ENCODE measurements at places on chromosomes 3 and 15.
A peak's percentile ranks its signal among the peaks of the same experiment; 100 is the strongest.

- no peak for DNase-seq
Measured at GRCh38 chr3:41679374-41679773, 282.5 kb downstream of the ULK4 start.

GRCh38 chr15:42131826-42132806, 24.3 kb downstream of the PLA2G4F start:
- DNase-seq: no peak

GRCh38 chr3:102078854-102079808, 229.8 kb downstream of the NFKBIZ start:
- peak; percentile 74 for DNase-seq

- no peak for DNase-seq
Measured at GRCh38 chr3:55247666-55248065, 239.4 kb downstream of the WNT5A start.

- no peak for DNase-seq
Measured at GRCh38 chr15:86127547-86127946, 47.9 kb downstream of the AGBL1 start.

GRCh38 chr3:25419251-25419650, 8.8 kb upstream of the RARB start:
- no peak for DNase-seq

- DNase-seq: no peak
Measured at GRCh38 chr3:167241048-167241845, 138.8 kb downstream of the ZBBX start.

DNA sequence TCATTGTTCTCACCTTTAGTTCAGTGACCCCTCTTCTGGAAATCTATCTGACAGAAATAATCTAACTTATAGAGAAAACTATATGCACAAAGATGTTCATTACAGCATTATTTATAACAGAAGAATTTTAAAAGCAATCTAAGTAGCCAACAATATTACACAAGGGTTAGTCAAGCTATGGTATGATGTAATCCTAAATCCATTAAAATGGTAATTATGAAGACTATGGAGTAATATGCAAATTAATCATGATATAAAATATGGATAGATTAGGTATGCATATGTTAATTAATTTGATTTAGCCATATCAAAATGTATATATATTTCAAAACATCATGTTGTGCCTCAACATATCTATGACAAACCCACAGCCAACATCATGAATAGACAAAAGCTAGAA, 17.7 kb upstream of the HERC1 start:
- DNase-seq: no peak

- DNase-seq: peak; percentile 89
Measured at GRCh38 chr3:169146179-169146665, 517.3 kb downstream of the MECOM start.

DNA sequence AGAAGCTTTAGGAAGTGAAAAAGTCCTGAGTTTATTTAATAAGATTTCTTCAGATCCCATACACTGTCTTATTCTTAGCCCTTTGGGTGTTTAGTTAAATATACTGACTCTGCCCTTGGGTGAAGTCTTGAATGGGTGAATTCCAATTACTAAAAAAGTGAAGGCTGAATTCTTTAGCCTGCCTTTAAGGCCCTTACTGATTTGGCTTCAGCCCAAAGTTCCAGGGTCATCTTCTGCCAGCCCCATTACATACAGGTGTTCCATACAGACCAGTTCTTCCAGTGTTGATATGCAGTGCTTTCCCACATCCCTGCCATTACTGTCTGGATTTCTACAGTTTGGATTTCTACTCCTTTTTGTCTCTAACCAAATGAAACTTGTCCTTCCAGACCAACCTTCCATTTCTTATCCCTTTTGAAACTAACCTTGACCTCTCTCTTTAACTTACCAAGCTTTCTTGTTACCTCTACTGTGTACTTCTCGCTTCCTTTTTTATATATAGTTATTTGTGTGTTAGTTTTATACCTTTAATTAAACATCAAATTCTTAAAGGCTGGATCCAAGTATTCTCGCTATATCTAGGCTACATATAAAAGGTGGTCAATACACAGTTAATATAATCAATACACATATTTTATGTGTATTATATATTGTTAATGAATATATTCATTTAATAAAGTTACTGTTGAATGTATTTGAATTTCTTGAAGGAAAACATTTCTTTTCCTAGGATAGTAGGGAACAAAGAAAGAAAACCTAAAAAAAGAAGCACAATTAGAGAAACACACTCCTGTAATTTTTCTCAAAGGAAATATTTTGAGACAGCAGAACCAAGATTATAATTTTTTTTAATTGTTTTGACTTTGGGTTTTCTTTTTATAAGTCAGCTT, 15.0 kb downstream of the MBNL1 start:
- DNase-seq: no peak

GRCh38 chr15:58734859-58735258, 14.6 kb downstream of the ADAM10 start:
- DNase-seq: no peak

DNA sequence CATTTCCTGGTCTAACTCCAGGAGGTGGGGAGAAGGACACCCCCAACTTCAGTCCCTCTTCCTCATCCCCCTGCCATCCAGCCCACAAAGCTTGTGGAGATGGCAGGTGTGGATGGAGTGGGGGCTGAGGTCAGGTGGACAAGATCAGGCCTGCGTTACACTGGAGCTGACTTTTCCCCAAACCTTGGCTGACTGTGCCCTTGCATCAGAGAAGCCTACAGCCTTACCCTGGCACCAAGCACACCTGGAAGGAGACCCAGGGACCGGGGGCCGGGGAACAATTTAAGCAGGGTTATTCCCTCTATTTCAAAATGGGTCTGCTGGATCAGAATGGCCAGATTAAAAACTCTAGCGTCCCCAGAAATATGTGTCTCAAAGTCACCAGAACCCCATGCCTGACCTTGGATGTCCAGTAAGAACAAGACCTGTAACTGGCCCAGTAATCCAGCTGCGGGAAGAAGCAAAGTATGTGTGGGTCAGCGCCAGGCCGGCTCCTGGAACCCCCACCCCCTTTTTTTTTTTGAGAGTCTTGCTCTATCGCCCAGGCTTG, 14.4 kb downstream of the TNK2 start:
- DNase-seq: no peak

- no peak for DNase-seq
Measured at GRCh38 chr3:186787642-186788481, 4.5 kb downstream of the EIF4A2 start.

DNA sequence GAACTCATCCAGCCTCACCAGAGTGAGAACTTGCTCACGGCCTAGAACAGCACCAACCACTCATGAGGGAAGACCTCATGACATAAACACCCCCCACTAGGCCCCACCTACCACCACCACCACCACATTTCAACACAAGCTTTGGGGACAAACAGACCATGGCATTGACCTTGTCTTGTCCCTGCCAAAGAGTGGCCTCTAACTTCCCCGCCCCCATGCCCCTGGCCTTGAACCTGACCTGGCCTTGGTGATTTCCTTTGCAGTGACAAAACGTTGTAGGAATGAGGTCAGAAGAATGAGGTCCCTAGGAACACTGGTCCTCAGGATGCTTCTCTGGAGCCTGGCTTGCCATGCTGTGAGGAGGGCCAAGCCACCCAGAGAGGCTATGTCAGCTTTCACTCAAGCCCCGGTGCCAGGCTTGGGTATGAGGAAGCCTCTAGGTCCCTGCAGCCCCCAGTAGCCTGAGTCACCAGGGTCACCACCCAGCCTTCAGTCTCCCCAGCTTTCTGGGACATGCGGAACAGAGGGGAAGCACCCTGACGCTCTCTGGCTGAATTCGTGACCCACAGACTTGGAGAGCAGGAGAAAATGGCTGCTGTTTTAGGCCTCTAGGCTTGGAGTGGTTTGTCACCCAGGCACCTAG, 57.9 kb downstream of the TPRA1 start:
- no peak for DNase-seq

DNA sequence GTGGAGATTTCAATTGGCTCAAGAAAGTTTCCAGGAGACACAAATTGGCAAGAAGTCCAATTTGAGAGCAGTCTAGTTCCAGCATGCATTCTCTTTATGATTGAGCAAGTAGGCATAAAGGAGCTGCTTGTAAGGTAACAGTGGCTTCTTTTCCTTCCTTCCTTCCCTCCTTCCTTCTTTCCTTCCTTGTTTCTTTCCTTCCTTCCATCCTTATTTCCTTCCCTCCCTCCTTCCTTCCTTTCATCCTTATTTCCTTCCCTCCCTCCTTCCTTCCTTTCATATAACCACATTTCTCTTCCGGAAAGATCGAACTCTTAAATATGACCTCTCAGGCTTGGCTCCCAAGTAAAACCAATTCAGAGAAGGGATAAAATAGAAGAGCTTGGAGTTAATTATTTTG, 29.4 kb upstream of the ATP11B start:
- DNase-seq: no peak

GRCh38 chr3:151404316-151404715, 19.8 kb upstream of the P2RY12 start:
- no peak for DNase-seq

- peak; percentile 78 for DNase-seq
Measured at GRCh38 chr3:196609343-196609775, 30.1 kb upstream of the NRROS start.

DNA sequence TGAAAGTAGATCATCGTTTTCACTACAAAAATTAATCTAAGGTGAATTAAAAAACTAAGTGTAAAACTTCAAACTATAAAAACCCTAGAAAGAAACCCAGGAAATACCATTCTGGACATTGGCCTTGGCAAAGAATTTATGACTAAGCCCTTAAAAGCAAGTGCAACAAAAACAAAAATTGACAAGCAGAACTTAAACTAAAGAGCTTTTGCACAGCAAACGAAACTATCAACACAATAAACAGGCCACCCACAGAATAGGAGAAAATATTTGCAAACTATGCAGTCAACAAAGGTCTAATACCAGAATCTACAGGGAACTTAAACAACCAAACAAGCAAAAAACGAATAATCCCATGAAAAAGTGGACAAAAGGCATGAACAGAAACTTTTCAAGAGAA, 302.0 kb downstream of the CHST2 start:
- DNase-seq: no peak

GRCh38 chr3:32945136-32945535, 6.3 kb upstream of the CCR4 start:
- DNase-seq: no peak

DNA sequence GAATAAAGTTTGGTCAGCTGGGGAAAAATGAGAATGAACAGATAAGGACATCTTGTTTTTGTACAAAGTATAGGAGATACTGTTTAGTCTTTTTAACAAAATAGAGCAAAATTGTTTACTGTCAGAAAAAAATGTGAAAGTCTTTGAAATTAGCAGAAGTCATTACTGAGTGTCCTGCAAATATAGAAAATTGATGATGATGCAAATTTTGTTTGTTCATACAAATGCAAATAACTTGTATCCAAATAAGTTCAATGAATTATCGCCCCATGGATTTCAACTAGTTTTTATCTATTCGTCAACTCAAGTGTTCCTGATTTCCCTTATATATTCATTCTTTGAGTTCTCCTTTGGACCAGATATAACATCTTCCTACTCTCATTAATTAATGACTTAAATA, 378.0 kb upstream of the SGO1 start:
- DNase-seq: no peak

DNA sequence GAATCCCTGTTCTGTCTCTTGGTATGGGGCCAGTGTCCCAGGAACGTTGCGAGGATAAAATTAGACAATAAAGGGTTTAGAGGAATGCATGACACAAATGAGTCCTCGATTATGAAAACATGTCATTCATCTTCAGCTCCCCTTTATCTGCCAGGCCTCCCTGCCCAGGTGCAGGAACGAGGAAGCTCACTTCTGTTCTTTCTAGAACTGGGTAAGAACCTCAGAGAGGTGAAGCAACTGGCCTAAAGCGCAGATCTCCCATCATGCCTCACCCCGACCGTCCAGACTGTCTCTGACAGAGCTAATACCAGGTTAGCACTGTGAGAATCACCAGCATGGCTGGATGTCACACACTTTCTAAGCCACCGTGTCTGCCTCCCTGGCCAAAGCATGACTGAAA, 1.5 kb upstream of the ITIH1 start:
- DNase-seq: no peak

DNA sequence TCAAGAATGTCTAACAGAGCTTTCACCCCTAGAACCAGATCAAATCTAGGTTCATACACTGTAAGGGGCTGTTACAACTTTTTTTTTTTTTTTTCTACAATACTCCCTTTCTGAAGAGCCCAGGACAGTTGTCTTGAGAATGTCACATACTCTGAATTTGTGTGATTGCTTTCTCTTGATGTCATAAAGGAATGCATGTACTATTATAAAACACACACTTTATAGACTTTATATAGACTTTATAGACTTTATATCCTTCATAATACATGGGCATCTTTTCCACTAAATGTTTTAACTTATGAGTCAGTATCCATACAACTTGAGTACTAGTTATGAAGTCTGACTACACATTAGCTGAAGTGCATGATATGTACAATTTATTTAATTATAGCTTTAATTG, 26.3 kb downstream of the RFX7 start:
- DNase-seq: no peak

DNA sequence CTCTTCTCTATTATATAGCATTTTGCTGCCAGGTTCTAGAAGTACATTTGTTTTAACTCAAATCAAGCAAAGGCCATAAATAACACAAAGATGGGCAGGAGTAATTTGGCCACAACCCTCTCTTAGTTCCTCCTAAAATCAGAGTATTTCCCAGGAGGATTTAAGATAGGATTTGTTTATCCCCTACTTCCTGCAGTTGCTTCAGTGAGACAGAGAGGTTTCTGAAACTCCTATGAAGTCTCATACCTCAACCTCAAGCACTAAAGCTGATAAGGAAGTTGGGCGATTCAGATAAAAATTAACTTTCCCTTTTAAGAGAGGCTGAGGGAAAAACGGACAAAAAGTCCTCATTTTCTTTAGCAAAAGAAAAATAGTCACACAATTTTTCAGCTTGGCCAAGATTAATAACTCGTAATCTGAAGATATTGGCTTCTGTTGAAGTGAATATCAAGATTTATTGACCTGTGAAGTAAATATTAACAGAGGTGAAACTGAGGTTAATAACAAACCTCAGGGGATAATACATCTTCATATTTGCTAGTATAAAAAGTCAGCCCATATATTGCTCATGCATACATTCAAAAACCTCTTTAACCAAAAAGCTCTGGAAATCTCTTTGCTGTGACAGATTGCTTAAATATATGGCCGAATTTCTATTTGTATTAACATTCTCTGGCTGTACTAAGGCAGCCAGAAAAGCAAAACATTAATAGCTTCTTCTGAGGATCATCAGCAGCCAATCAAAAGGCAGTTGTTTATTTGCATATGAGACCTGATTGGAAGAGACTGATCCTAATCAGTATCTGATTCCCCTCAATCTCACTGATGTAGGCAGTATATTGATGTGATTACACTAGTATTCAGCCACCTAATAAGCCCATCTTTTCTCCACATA, 90.6 kb upstream of the GADL1 start:
- no peak for DNase-seq
